Peyer's patch (tissue), 4 donors: ENCODE measurements at places on chromosomes 13 and 19.
A peak's percentile ranks its signal among the peaks of the same experiment; 100 is the strongest.

- DNase-seq: no peak
Measured at GRCh38 chr19:29833614-29834261, 21.9 kb downstream of the CCNE1 start.

DNA sequence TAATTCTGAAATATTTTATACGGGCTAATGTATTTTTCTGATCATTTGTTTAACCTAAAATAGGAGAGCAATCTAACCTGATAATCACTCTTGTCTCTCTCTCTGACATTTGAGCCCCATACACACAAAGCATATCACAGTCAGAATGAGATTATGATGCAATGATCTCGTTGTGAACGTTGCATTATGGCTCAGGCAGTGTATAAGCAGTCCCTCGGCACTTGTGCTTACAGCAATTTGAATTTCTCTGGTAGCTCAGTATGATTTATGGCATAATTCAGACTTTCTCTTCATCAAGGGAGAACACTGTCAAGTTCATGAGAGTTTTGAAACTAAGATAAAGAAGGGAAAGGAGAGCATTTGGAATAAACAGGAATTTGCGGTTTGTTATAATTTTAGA is 256.1 kb downstream of the DACH1 start:
- DNase-seq: no peak

- DNase-seq: no peak
Measured at GRCh38 chr13:33676045-33676989, 141.6 kb upstream of the RFC3 start.

DNA sequence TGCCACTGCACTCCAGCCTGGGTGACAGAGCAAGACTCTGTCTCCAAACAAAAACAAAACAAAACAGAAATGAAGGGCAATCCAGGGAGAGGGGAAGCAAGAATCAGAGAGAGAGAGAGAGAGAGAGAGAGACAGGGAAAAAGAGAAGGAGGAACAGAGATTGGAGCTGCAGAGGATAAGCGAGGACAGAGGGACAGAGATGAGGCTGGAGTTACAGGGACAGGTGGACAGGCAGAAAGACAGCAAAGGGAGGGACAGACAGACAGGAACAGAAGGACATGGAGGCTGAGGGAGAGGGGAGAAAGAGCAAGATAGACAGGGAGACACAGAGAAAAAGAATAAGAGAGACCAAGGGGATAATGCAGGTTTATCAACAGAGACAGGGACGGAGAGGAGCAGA is 1.3 kb upstream of the CRX start:
- no peak for DNase-seq

DNA sequence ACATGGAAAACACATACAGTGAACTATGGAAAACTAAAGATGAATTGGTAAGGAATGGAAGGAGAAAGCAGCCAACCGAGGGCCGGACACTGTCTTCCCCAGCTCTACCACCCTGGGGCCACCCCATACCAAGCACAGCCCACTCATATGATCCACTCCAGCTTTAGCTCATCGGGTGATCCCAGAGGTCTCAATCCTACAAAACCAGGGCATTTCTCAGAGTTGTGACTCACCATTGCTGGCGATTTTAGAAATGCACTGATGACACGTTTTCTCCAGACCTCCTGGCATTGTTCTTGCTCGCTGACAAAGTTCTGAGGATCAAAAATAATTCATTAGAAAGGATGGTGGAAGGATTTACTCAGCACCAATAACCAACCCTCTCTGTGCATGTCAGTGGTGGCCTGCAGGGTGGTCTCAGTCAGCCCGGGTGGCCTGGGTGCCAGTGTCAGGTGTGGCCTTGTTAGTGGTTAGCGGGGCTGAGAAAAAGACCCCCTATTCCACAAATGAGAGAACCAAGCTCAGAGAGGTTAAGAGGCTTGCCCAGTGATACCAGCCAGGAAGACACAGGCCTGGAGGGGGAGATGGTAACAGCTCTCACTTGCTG is 6.6 kb downstream of the TMEM272 start:
- DNase-seq: no peak

GRCh38 chr13:45162821-45163220 is 38.0 kb downstream of the KCTD4 start:
- DNase-seq: no peak

GRCh38 chr19:47230054-47230920 is 712 bp downstream of the BBC3 start:
- peak; percentile 89 for DNase-seq

GRCh38 chr19:46821512-46822409 is 28.9 kb downstream of the AP2S1 start:
- peak; percentile 86 for DNase-seq

DNA sequence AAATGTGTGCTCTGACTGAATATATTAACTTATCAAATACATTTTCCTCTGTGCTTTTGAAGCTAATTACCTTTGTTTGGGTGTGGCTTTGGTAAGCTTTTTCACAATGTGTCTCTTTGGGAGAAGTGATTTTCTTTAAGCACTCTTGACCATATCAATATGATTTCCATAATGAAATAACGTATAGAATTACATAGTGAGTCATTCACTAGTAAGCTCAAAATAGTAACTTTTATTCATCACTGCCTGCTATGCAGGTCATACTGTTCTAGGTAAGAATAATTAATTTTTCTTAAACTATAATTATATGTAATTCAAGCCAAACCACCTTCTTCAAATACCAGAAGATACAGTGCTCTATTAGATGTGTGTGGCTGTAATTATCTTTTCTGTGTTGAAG is 480.7 kb downstream of the MYO16 start:
- no peak for DNase-seq

- DNase-seq: peak; percentile 97
Measured at GRCh38 chr19:20077791-20078463, at the start of gene ZNF90. ZNF90 (plus strand) TSS chr19:20078000; CDS start chr19:20078133, 133 bp downstream.

- DNase-seq: peak; percentile 93
Measured at GRCh38 chr19:58513694-58514563, 2.1 kb upstream of the SLC27A5 start.

DNA sequence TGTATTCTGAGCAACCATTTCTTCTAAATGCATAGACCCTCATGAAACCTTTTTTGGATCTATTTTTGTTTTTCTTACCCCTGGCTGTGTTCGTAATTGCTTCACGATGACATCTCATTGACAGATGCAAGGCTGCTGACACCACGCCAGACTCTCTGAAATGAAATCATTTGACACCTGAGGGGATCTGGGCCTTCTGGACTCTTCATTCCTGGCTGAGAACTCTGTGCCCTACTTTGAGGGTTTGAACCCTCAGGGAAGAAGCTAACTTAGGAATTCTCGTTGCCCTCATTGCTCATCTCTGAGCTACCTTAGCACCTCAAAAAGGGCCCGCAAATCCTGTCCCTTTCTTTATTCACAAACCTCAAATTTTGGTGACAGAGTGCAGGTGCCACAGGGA is 40.5 kb upstream of the NBEA start:
- DNase-seq: no peak

- DNase-seq: peak; percentile 55
Measured at GRCh38 chr19:1324806-1325567, 39.3 kb downstream of the EFNA2 start.

DNA sequence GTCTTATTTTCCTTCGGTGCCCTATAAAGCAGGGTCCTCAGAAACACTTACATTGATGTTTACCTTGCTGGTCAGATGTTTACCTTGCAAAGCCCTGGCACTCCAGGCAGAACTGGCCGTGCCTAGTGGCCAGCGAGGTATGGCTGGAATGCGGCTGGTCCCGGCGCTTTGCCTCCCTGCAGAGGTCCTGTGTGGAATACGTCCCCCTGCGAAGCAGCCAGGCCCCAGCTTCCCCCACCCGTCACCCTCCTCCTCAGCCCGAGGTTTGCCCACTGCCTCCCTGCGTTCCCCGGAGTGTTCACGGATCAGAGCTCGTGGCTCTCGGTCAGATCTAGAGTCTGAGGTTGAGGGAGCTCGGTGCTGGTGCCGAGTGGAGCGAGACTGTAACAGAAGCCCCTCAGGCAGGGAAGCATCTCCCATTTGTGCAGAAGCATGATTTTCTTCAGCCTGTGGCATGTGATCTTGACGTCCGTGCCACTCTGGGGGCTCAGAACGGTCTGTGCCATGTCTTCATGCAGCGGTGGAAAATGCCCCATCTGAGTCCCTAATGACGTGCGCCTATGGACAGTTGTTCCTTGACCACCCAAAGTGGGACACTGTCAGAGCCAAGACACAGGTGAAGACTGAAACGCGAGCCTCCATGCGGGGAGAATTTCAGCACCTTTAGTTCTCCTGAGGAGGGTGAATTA is 54.8 kb upstream of the SOX1 start:
- DNase-seq: no peak

DNA sequence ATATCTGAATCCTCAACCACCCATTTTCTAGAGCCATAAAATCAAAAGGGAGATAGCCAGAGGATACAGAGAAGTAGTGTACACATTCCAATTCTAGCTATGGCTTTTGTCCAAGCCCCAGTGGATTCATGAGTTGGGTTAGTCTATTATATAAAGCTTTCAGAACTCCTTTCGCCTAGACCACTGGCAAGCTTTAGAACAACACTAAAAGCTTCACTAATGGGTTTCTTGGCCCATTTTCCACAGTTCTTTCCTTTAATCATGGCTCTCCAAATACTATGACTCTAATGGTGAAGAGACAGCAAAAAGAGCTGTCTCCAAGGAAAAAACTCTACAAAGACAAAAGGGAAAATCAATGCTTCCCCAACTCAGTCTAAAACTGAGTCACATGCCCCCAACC is 48.2 kb upstream of the SLITRK5 start:
- DNase-seq: no peak

- DNase-seq: no peak
Measured at GRCh38 chr13:110126391-110126961, 180.5 kb downstream of the COL4A1 start.

GRCh38 chr13:94109715-94110374 is 369.6 kb downstream of the DCT start:
- DNase-seq: no peak

DNA sequence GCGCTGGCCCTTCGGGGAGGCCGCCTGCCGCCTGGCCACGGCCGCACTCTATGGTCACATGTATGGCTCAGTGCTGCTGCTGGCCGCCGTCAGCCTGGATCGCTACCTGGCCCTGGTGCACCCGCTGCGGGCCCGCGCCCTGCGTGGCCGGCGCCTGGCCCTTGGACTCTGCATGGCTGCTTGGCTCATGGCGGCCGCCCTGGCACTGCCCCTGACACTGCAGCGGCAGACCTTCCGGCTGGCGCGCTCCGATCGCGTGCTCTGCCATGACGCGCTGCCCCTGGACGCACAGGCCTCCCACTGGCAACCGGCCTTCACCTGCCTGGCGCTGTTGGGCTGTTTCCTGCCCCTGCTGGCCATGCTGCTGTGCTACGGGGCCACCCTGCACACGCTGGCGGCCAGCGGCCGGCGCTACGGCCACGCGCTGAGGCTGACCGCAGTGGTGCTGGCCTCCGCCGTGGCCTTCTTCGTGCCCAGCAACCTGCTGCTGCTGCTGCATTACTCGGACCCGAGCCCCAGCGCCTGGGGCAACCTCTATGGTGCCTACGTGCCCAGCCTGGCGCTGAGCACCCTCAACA is 1.2 kb downstream of the F2RL3 start:
- DNase-seq: no peak

GRCh38 chr13:36480726-36481427 is 48.6 kb downstream of the CCNA1 start:
- DNase-seq: no peak

DNA sequence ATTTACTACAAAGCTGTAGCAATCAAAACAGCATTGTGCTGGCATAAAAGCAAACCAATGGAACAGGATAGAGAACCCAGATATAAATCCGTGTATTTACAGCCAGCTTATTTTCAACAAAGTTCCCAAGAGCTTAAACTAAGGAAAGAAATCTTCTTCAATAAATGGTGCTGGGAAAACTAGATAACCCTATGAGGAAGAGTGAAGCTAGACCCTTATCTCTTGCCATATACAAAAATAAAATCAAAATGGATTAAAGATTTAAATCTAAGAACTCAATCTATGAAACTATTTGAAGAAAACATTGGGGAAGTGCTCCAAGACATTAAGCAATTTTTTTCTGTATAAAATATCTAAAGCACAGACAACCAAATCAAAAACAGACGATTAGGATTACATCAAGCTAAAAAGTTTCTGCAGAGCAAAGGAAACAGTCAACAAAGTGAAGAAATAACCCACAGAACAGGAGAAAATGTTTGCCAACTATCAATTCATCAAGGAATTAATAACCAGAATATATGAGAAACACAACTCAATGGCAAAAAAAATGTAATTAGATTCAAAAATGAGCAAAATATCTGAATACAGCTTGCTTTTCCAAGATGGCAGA is 480.7 kb downstream of the LMO7 start:
- no peak for DNase-seq

- DNase-seq: peak; percentile 33
Measured at GRCh38 chr13:30865123-30866049, 40.7 kb upstream of the MEDAG start.

DNA sequence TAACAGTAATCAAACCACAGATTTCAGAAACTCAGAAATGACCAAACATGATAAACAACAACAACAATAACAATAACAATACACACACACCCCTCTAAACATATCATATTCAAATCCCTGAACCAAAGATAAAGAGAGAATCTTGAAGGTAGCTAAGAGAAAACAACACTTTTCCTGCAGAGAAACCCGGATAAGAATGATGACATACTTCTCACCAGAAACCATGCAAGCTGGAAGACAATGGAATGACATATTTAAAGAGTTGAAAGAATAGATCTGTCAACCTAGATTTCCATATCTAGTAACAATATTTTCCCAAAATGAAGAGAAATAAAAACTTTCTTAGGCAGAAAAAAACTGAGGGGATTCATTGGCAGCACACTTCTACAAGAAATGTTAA is 138.1 kb downstream of the LIG4 start:
- no peak for DNase-seq

DNA sequence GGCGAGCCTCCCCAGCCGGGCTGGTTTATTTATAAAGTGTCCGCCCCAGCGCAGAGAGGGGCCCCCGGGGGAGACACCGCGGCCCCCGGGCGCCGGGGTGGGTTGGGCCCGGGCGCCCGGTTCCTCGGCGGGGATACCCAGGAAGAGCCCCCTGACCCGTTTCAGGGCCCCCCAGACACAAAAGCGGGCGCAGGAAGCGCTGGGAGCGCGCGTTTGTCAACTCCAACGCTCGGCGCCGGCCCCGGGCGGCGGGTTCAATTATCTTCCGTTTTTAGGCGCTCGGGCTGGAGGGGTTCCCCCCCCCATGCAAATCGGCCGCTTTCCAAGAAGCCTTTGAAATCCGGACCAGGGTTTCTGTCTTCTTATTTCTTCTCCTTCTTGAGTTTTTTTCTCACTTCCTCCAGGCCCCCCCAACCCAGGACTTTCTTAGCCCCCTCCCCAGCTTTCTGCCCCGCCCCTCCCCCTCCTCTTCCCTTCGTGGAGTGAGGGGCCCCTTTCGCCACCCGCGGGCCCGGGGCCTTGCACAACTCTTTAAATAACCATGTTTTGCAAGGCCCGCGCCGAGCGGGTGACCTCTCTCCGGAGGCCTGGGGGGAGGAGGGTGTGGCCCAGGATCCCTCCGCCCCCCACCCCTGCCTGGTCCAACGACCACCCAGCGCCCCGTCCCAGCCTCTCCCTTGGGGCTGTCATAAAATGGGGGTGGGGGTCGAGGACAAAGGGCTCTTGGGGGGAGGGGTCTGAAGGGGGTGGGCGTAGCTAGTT is 935 bp downstream of the ARID3A start:
- DNase-seq: peak; percentile 87

- no peak for DNase-seq
Measured at GRCh38 chr19:11338121-11338520, 1.3 kb downstream of the RAB3D start.

GRCh38 chr19:33507021-33507956 is 14.3 kb downstream of the PEPD start:
- DNase-seq: no peak

GRCh38 chr13:111402441-111402840 is 82.0 kb downstream of the TEX29 start:
- no peak for DNase-seq
